ENCODE measurements at places on chromosomes 1 and 21. TPM values are rescaled to one million over a fixed set of nuclear protein-coding genes. Genes with fewer than 3 reads are reported as not detected.

- no peak for DNase-seq
These were observed 13.5 kb downstream of the EFNA3 start for GRCh38 chr1:155092131-155092530.

GRCh38 chr1:3021801-3022401 lies 634 bp downstream of the ACTRT2 start:
- DNase-seq = peak; percentile 9

GRCh38 chr1:30743584-30744059 lies 14.0 kb downstream of the LAPTM5 start:
- no peak for DNase-seq

The MORC3 gene
- 19.4 TPM for total RNA-seq

- no peak for DNase-seq
These were observed 28.4 kb downstream of the CHML start for GRCh38 chr1:241611736-241612135.

- no peak for DNase-seq
These were observed 7.5 kb upstream of the DAB1 start for GRCh38 chr1:57431400-57431799.

The RCC1 gene
- total RNA-seq = 6.3 TPM

- no peak for DNase-seq
These were observed 60.7 kb downstream of the PRKAB2 start for GRCh38 chr1:147111381-147112130.

The AADACL4 gene
- not detected for total RNA-seq

DNA sequence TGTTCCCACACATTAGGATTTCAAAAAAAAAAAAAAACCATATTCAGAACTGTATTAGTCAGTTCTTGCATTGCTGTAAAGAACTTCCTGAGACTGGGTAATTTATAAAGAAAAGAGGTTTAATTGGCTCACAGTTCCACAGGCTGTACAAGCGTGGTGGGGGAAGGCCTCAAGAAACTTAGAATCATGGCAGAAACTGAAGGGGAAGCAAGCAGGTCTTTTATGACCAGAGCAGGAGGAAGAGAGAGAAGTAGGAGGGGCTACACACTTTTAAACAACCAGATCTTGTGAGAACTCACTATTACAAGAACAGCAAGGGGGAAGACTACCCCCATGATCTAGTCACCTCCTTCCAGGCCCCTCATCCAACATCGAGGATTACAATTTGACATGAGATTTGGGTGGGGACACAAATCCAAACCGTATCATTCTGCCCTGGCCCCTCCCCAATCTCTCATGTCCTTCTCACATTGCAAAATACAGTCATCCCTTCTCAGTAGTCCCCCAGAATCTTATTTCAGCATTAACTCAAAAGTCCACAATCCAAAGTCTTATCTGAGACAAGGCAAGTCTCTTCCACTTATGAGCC lies 51.8 kb downstream of the POU2F1 start:
- DNase-seq = no peak

DNA sequence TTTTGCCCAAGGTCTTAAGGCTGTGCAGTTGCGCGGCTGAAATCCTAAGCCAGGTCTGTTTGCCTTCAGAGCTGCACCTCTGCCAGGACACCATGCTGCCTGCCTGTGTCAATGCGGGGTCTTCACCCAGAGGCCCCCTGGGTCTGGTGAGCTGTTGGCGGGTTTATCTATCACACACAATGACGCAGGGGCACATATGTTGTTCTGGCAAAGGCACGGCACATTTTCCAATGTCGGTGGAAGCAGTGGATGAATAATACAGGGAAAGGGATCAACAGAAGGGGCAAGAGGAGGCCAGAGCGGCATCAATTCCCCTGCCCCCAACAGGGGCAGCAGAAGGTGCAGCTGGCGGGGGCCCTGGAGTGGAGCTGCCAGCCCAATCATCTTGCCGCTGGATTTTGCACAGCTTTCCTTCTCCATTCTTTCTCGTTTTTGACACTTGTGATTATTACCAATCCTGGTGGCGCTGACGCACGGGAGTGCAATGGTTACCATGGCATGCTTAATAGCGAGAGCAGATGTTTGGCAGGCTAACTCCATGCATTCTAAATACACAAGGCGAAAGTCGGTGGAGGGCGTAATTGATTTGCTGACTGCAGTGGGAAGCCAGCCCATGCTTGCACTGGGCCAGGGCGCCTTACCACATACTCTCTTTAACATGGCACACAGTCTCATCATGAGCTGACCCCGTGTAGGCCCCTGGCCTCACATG lies 45.8 kb upstream of the CYP2J2 start:
- DNase-seq = no peak

DNA sequence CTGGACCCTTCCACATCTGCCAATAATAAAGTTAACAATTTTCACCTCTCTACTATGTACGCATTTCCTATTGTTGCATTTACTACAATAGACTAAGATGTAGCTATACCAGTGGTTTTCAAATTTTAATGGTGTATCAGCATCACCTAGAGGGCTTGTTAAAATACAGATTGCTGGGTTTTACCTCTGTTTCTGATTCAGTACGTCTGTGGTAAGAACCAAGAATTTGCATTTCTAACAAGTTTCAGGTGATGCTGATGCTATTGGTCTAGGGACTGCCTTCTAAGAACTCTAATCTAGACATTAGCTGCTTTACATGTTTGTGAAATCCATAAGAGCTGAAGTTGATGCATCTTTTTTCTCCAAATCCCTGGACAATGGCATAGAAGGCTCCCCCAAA lies 59.7 kb downstream of the ERICH3 start:
- no peak for DNase-seq

GRCh38 chr21:21406921-21407320 lies 408.7 kb downstream of the NCAM2 start:
- DNase-seq = no peak

DNA sequence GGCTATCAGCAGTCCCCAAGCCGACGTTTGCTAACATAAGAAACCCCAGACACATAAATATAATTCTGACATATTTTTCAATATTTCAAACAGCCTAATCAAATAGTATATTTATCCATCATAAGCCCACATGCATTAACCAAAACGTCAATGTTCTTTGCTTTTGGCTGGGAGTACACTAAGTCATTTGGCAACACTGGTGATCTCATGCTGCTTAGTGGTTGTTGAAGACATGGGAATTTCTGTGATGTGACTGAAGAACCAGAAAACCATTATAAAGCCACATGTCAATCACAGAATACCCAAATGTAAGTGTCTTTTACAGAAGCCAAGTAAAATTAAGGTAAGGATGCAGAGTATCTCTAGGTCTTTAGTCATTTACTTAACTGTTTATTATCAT lies 57.6 kb downstream of the PLPPR5 start:
- no peak for DNase-seq

DNA sequence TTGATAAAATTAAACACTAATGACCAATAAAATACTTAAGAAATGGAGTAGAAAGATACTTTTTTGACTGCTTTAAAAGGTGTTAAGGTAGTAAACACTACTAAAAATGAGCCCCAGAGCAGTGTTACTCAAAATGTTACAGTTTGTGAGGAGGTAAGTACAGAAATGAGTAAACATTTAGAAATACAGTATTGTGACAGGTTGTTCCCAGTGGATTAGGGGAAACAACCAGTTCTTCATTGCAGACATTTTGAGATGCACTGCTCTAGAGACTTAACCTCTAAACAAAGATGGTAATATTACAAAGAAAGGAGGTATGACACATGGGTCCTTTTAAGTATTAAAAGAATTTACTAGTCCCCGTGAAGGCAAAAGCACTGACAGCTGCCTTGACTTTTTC lies 12.7 kb downstream of the DHX9 start:
- DNase-seq = no peak

DNA sequence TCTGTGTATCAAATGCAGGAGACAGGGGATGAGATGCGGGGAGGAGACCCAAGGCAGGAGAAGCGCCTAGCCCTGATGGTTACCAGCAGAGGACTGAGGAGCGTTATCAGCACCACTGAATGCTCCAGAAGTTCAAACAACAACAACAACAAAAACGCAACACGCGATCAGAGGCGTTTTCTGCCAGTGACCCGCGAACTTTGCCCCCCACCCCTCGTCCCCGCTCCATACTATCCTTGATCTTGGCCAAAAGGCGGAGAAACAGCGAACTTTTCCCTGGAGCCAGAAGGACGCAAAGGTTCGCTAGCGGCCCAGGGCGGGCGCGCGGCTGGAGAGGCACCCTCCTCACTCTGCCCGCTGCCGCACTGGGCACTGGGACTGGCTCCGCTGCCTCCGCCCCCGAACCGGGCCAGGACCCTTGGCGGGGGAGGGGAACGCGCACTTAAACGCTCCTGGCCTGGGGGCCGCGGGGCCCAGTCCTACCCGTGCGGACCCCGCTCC lies 699 bp downstream of the ECHDC2 start:
- peak; percentile 45 for DNase-seq

DNA sequence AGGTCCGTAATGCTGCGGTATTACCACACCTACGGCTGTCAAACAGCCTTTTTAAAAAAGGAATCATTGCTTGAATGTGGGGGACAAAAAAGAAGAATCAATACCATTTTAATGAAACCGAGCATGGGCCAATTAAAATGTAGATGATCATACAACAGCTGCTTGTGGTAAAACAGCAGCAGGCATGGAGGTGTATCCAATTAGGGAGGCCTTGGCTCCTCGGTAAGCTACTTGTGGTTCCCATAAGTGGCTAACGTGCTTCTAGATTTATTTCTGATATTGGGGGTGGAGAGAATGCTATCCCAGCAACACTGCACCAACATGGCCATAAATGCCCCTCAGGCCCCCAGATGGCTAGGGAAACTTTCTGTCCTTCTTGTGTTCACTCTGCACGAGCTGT lies 1.8 kb downstream of the PTPN14 start:
- DNase-seq = no peak

GRCh38 chr1:158527190-158527815 lies 26.9 kb downstream of the OR6Y1 start:
- DNase-seq = no peak

DNA sequence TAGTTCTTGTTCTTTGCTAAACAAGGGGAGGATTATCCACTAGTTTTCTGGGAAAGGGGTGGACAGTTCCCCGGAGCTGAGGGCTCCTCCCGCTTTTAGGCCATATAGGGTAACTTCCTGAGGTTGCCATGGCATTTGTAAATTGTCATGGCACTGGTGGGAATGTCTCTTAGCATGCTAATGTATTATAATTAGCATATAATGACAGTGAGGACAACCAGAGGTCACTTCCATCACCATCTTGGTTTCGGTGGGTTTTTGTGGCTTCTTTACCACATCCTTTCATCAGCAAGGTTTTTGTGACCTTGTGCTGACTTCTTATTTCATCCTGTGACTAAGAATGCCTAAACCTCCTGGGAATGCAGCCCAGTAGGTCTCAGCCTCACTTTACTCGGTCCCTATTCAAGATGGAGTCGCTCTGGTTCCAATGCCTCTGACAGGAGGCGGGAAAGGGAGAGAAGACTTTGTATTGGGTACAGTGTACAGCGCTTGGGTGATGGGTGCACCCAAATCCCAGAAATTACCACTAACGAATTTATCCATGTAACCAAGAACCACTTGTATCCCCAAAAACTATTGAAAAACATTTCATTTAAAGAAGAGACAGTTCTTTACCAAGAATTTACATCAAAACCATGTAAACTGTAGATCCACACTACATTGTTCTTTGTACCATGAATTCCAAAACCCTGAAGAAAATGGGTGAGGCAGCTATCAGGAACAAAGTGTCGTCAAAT lies 8.7 kb upstream of the SLC2A5 start:
- DNase-seq = no peak

GRCh38 chr1:54545916-54546635 lies 2.0 kb upstream of the ACOT11 start:
- no peak for DNase-seq

DNA sequence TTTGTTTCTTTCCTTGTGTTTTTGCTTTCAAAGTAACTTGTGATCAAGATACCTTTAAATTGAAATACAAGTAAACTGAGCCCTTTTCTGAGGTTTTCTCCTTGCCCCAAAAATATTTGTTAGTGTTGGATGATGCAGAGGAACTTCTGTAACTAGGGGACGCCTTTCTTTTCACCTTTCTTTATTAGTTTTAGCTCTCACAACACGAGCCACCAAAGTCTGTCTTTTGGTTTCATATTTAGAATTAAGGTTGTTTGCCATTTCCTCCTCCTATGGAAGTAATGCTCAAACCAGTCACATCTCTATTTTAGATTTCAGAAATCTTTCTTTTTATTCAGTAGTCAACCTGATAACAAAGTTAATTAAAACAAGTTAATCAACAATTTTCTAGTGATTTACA lies 120.8 kb downstream of the ZP4 start:
- no peak for DNase-seq

Data from left ventricle myocardium inferior (tissue), 1 donor.